Esophagus muscularis mucosa (tissue), 4 donors: ENCODE measurements at places on chromosomes 5 and 9. TPM values are rescaled to one million over a fixed set of nuclear protein-coding genes. Genes with fewer than 3 reads are reported as not detected.
A peak's percentile ranks its signal among the peaks of the same experiment; 100 is the strongest.

DNA sequence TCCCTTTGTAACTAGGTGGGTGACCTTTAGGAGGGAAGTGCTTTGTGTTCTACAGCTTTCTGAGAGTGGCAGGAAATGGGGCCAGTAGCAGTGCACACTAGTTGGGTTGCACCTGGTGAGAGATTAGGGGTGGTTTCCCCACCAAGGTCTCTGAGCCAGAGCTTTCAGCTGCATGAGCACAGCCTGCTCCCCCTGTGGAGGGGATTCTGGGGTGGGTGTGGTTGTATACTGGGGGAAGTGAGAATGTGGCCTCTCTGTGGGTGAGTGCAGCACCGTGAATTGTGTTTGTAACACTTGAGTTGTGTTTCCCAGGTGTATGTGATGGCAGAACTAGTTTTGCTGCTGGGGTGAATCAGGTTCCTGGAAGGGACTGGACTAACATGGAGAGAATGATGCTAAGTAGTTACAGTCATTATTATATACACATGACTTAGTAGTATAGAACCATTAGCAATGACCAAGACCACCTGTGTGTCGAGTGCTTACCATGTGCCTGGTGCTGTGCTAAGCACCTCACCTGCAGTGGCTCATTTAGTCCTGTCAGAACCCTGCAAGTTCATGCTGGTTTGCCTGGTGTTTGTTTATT, 11.8 kb upstream of the CXXC5 start:
- DNase-seq, result peak; percentile 92
- H3K4me3 ChIP-seq, result no peak overlapping the region
- peak overlapping the region; percentile 77 for H3K27ac ChIP-seq
- H3K4me1 ChIP-seq, result peaks cover 53% of the 10 kb centered on the region
- H3K27me3 ChIP-seq, result no peaks in the 10 kb centered on the region

GRCh38 chr9:22446950-22447617, 460 bp downstream of the DMRTA1 start:
- no peak for DNase-seq
- no peaks in the 10 kb centered on the region for H3K27me3 ChIP-seq
- H3K4me3 ChIP-seq, result peak overlapping the region; percentile 78
- peak overlapping the region; percentile 93 for H3K27ac ChIP-seq
- H3K4me1 ChIP-seq, result peaks cover 32% of the 10 kb centered on the region
- H3K36me3 ChIP-seq, result no peaks in the 10 kb centered on the region

FOXD4L3 gene
- not detected for total RNA-seq

MEIKIN gene
- not detected for total RNA-seq

DNA sequence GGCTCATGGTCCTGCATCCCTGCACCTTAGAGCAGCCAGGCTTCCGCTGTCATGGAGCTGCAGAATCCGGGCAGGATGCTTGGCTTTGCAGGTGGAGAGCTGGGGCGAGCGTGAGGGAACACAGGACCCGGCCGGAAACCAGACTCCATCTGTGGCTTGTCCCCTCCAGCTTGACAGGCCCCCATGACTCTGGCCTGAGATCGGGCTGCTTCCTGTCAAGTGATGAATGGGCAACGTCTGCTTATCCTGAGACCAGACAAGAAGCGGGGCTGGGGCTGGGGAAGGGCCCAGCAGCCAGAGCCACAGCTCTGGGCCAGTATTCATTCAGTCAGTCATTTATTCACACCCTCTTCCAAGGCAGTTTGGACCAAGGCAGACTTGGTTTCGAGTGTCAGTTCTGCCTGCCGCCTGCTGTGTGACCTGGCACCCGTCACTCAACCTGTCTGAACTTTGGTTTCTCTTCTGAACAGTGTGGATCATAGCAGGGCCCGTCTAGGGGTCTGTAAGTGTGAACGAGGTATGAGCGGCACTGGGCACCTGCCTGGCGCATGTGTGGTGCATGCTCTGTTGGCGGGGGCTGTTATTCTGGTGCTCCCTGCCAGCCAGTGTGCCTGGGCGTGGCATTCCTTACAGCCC, 37.5 kb downstream of the NEK6 start:
- no peak overlapping the region for H3K4me3 ChIP-seq
- no peak for DNase-seq
- no peaks in the 10 kb centered on the region for H3K36me3 ChIP-seq
- peak overlapping the region; percentile 71 for H3K27ac ChIP-seq
- H3K27me3 ChIP-seq, result no peaks in the 10 kb centered on the region

DNA sequence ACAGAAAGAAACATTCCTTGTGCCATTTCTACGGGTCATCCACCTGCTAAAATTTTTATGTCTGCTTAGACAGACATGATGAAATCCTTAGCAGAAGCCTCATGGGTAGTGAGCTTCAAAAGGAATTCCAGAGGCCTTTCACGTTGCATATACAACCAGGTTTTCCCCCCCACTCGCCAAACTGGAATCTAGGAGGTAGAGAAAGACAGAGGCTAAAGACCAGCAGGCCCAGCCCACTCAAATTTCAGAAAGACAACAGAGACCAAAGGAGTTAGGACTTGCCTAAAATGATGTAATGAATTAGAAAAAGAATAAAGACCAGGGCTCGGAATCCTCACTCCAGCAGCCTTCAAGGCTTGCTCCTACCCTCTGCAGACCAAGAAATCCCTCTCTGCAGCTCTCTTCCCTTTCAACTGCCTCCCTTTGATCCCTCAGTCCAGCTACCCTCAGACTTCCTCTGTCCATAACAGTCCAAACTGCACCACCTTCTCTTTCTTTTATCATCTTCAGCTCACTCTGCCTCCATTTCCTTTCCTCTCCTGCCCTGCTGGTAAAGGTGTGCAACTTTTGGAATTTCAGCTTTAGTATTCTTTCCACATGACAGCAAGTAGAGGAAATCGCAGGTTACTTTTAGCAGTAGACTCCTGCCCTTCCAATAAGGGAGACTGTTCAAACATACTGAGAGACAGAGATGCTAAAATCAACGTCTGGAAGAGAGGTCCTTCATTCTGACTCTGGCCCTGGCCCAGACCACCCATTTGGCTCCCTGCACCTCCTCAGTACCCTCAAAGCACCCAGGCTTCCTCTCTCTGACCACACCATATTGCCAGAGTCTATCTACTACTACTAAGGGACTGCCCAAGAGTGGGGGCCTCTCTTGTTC, 8.9 kb downstream of the B4GALT1 start:
- no peaks in the 10 kb centered on the region for H3K36me3 ChIP-seq
- peaks cover 86% of the 10 kb centered on the region for H3K4me1 ChIP-seq
- DNase-seq, result no peak
- H3K27me3 ChIP-seq, result no peaks in the 10 kb centered on the region
- no peak overlapping the region for H3K4me3 ChIP-seq
- peak overlapping the region; percentile 96 for H3K27ac ChIP-seq

DNA sequence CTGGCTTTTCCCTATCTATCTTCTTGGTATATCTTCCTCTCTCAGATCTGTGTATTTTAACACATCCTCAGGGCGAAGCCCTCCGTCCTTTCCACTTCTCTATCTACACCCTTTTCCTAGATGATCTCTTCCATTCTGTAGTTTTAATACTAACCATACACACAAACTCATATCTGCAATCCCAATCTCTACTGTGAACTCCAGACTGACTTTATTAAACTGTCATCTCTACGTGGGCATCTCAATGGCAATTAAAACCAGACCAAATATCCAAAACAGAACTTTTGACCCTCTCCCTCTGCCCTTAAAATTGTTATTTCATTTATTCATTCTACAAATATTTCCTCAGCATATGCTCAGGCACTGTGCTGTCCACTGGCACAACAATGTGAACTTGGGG, 7.1 kb downstream of the FNIP1 start:
- peaks cover 85% of the 10 kb centered on the region for H3K4me1 ChIP-seq
- no peak overlapping the region for H3K27ac ChIP-seq
- H3K27me3 ChIP-seq, result no peaks in the 10 kb centered on the region

- peaks cover 22% of the 10 kb centered on the region for H3K4me1 ChIP-seq
- H3K4me3 ChIP-seq, result no peak overlapping the region
- H3K36me3 ChIP-seq, result peaks cover 3% of the 10 kb centered on the region
- DNase-seq, result no peak
Observed at GRCh38 chr5:138903130-138903775, 28.1 kb upstream of the LRRTM2 start.

GRCh38 chr5:100697970-100698369, 162.8 kb downstream of the FAM174A start:
- DNase-seq, result no peak
- no peak overlapping the region for H3K4me3 ChIP-seq
- H3K36me3 ChIP-seq, result no peaks in the 10 kb centered on the region
- no peaks in the 10 kb centered on the region for H3K4me1 ChIP-seq

GRCh38 chr5:6486074-6486473, 37.4 kb downstream of the UBE2QL1 start:
- no peak for DNase-seq
- no peaks in the 10 kb centered on the region for H3K4me1 ChIP-seq
- H3K4me3 ChIP-seq, result no peak overlapping the region
- H3K27ac ChIP-seq, result no peak overlapping the region
- H3K36me3 ChIP-seq, result no peaks in the 10 kb centered on the region
- H3K27me3 ChIP-seq, result no peaks in the 10 kb centered on the region

GRCh38 chr9:84189904-84190303, 150.7 kb downstream of the SLC28A3 start:
- no peaks in the 10 kb centered on the region for H3K4me1 ChIP-seq
- no peaks in the 10 kb centered on the region for H3K27me3 ChIP-seq
- no peaks in the 10 kb centered on the region for H3K36me3 ChIP-seq
- H3K4me3 ChIP-seq, result no peak overlapping the region

GRCh38 chr5:149794041-149794440, 63.9 kb downstream of the PPARGC1B start:
- no peak for DNase-seq
- peak overlapping the region; percentile 90 for H3K27ac ChIP-seq
- no peaks in the 10 kb centered on the region for H3K36me3 ChIP-seq
- no peaks in the 10 kb centered on the region for H3K27me3 ChIP-seq

GRCh38 chr5:53482717-53483638, 2.5 kb downstream of the FST start:
- peaks cover 19% of the 10 kb centered on the region for H3K4me1 ChIP-seq
- H3K36me3 ChIP-seq, result no peaks in the 10 kb centered on the region
- H3K27me3 ChIP-seq, result peaks cover 4% of the 10 kb centered on the region
- peak overlapping the region; percentile 50 for H3K27ac ChIP-seq
- no peak for DNase-seq

DNA sequence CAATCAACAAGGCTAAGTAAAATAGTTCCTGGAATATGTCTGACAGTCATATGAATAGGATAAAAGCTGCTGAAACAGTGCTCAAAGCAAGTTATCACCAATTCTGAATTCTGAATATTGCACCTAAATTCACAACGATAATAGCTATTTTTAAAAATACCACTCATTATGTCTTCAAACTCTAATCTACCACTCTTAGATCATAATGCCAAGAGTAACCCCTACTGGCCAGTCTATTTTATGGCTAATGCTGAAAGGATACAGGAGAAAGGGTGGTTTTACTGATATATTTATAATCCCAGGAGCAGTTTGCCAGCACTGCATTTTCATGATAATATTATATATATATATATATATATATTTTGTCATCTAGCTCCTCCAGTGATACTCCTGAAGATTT, 232.8 kb downstream of the PDE4D start:
- no peak overlapping the region for H3K4me3 ChIP-seq
- H3K36me3 ChIP-seq, result no peaks in the 10 kb centered on the region
- no peak overlapping the region for H3K27ac ChIP-seq
- DNase-seq, result no peak

- H3K4me1 ChIP-seq, result no peaks in the 10 kb centered on the region
- no peak overlapping the region for H3K4me3 ChIP-seq
- H3K27me3 ChIP-seq, result no peaks in the 10 kb centered on the region
- DNase-seq, result no peak
- no peaks in the 10 kb centered on the region for H3K36me3 ChIP-seq
Observed at GRCh38 chr5:44660251-44660650, 148.5 kb upstream of the MRPS30 start.

GAPT gene
- total RNA-seq, result 0.80 TPM

DNA sequence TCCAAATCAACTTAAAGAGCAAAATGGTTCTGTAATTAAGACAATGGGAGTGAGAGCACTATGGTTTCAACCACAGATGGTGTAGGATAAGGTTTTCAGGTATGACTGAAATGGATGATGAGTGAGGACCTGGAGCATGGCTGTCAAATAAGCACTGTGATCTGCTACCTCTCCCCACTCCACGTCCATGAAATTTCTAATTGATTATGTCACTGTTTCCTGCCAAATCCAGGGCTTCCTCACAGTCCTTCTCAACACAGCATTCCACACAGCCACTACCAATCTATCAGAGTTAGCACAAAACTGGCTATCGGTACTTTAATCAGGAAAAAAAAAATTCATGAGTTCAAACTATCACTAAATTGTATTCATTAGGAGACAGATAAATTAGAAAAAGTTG, 420.4 kb upstream of the WWC1 start:
- H3K4me1 ChIP-seq, result no peaks in the 10 kb centered on the region
- no peaks in the 10 kb centered on the region for H3K27me3 ChIP-seq
- H3K4me3 ChIP-seq, result no peak overlapping the region

- DNase-seq, result no peak
- no peaks in the 10 kb centered on the region for H3K36me3 ChIP-seq
Observed at GRCh38 chr5:17089690-17090089, 127.7 kb upstream of the BASP1 start.

DNA sequence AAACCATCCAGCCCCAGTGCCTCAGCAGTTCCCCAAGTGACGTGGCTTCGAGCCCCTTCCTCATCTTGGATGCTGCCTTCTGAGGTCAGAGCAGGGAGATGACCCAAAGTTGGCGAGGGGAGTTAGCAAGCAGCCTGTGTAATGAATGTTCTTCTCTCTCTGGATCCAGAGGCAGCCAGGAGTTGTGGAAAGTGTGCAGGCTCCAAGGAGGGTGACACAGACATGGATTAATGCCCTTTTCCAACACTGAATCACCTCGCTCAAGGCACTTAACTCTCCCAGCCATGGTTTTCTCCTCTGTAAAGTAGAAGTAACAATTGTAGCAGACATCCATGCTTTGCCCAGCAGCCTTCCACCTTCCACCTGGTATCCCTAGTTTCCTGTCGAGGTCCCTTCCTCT, 64.6 kb upstream of the HAND1 start:
- H3K36me3 ChIP-seq, result no peaks in the 10 kb centered on the region
- no peak overlapping the region for H3K27ac ChIP-seq
- H3K27me3 ChIP-seq, result no peaks in the 10 kb centered on the region
- H3K4me3 ChIP-seq, result no peak overlapping the region
- DNase-seq, result peak; percentile 80

S1PR3 gene
- total RNA-seq, result 253 TPM

DNA sequence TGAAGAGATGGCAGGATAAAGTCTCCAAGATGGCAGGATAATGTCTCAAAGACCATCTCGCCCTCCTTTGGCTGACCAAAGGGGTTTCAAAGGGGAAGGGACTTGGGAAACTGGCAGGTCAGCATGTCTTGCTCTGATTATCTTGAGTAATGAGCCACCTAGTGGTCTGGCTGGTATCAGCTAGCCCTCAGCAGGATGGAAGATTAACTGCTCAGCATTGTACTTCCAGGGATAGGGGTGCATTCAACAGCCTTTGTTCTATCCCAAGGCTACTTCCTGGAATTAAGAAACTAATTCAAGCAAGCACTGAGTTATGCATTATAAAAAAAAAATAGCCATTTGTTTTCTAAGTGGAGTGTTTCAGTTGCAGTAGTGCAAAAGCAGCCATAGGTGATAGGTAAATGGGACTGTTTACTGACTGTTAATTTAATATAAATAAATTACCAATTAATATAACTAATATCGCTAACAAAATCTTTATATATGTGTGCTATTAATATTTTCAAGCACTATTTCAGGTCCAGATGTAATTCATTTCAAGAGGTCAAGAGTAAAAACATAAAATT, 555.5 kb downstream of the CDH9 start:
- no peaks in the 10 kb centered on the region for H3K4me1 ChIP-seq
- DNase-seq, result no peak
- no peaks in the 10 kb centered on the region for H3K27me3 ChIP-seq
- peak overlapping the region; percentile 35 for H3K4me3 ChIP-seq
- no peak overlapping the region for H3K27ac ChIP-seq

N4BP3 gene
- total RNA-seq, result 2.5 TPM

- no peaks in the 10 kb centered on the region for H3K27me3 ChIP-seq
- peak; percentile 90 for DNase-seq
- no peak overlapping the region for H3K4me3 ChIP-seq
- peaks cover 54% of the 10 kb centered on the region for H3K4me1 ChIP-seq
- no peaks in the 10 kb centered on the region for H3K36me3 ChIP-seq
Observed at GRCh38 chr5:132499440-132500243, 9.1 kb upstream of the IRF1 start.
